ENCODE measurements at places on chromosomes 7 and 10. TPM values are rescaled to one million over a fixed set of nuclear protein-coding genes. Genes with fewer than 3 reads are reported as not detected.

ATXN7L1 gene
- polyA plus RNA-seq: 2.7 TPM

TRPV5 gene
- polyA plus RNA-seq: not detected

POU6F2 gene
- polyA plus RNA-seq: not detected

- DNase-seq: no peak
Measured at GRCh38 chr7:100093054-100093453, 4.3 kb downstream of the COPS6 start.

GRCh38 chr10:34163075-34163905, 651.8 kb downstream of the PARD3 start:
- no peak for DNase-seq

- DNase-seq: no peak
Measured at GRCh38 chr7:150830937-150831336, 21.4 kb upstream of the AOC1 start.

- DNase-seq: no peak
Measured at GRCh38 chr10:67807855-67808456, 30.0 kb downstream of the DNAJC12 start.

GRCh38 chr7:8215648-8216333, 46.2 kb downstream of the ICA1 start:
- DNase-seq: no peak

DNA sequence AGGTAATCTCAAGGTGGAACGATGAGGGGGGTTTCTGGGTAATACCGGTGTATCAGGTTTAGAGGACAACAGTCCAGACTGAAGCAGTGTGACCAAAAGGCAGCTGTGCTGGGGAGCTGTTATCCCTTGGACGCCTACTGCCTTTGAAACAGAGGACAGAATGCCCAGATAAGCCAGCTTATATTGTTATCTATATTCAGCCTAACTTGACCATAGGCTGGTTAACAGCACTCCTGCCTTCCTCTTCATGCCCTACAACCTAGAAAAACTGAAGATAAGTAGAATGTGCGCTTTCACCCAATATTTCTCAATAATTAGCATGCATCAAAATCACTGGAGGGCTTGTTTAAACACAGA, 44.9 kb downstream of the IL6 start:
- DNase-seq: no peak

TMEM225B gene
- polyA plus RNA-seq: 1.3 TPM

DNA sequence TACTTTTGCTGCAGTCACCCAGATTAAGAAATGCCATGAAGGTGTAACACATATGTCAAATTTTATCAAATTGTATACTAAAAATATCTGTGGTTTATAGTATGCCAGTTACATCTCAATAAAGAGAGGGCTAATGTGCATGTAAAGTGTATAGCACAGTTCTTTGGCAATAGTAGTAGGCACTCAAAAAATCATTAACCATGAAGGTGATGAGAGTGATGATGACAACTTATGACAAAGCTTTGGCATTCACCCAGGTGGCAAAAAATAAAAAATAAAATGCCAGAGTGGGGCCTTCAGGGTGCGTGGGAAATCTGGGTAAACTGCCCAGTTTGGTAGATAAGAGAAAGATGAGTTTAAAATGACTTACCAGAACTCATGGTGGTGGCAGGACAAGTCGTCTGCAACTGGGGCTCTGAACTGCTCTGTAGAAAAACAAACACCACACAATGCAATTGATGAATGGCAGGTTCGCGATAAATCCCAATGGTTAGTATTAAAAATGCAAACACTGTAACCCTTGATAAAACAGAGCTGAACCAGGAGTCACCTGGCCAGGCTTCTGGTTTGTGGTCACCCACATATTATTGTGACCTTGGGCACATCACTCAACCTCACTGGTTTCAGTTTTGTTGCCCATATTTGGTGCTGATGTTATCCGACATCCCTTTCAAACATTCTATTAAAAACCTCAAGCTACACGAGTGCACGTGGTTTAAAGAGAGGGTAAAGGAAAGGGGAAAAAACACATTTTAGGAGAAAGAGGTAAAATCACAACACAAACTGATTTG, 120.2 kb downstream of the SORBS1 start:
- no peak for DNase-seq

DNA sequence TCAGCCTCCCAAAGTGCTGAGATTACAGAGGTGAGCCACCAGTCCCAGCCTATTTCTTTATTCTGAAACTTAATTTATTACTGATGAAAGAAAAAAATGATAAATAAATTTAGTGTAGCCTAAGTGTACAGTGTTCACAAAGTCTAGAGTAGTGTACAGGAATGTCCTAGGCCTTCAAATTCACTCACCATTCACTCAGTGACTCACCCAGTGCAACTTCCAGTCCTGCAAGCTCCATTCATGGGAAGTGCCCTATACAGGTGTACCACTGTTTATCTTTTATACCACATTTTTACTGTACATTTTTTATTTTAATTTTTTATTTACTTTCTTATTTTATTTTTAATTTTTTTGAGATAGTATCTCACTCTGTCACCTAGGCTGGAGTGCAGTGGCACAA, 12.2 kb downstream of the MRLN start:
- no peak for DNase-seq

MMP21 gene
- polyA plus RNA-seq: not detected

SSC4D gene
- 0.92 TPM for polyA plus RNA-seq

DNA sequence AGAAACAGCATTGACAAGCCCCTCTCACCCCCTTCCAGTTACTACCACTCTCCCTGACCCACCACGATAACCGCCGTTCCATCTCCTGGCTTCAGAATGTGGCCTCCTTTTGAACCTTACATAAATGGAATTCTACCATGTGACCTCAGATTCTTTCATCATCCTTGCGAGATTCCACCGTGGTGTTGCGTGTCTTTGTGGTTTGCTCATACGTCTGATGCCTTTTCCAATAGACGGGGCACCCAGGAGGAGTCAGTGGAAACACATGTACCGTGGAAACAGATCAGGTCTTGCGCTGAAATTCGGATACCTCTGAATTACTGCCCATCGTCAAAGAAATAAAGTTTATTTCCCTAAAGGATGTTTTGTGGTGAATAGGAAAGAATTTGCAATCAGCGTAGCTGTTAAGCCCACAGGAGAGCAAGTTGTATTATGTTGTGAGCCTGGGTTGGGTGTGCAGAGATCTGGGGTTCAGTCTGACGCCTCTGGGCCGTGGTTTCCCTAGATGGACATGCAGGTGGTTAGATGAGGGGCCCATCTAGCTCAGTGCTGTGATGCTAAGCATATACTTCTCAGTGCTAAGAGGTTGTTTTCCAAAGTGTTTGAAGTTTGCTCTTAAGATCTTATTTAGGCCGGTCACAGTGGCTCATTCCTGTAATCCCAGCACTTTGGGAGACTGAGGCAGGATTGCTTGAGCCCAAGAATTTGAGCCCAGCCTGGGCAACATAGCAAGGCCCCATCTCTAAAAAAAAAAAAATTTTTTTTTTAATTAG, 29.1 kb downstream of the GTF2IRD1 start:
- DNase-seq: peak; percentile 91

COL28A1 gene
- 0.11 TPM for polyA plus RNA-seq

DNA sequence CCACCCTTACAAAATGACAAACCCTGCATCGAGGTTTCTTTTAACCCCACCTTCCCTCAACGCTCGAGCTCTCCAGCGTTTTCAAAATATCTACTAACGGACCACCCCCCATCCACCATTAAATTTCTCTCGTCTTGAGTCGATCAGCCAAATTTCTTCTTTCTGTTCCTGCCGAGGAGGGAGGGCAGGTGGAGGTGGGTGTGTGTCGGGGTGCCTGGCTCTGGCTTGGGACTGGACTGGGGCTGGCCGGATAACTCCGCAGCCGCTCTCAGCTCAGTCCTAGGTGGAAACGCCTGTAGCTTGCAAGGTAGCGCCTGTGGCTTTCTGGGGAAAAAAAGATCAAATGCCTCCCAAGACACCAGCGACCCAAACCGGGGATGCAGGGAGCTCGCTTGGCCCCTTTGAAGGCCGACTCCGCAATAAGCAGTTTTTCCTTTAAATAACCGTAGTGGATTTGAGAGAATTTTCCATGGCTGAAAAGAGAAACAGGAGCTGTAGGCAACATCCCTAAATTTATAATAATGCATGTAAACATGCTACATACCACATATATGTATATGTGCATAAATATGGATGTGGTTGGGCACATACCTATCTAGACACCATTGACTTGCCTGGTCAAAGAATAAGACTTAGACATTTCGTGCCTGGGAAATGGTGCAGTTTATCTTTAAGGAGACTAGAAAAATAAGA, 1.9 kb upstream of the TMEM178B start:
- DNase-seq: no peak
